Karpas-422 (cell line): ENCODE measurements at places on chromosomes 6 and 20. TPM values are rescaled to one million over a fixed set of nuclear protein-coding genes. Genes with fewer than 3 reads are reported as not detected.
A peak's percentile ranks its signal among the peaks of the same experiment; 100 is the strongest.

The CCN2 gene
- total RNA-seq = not detected in 2 replicates

The RAD21L1 gene
- not detected in 2 replicates for total RNA-seq

The IL20RA gene
- not detected in 2 replicates for total RNA-seq

The VAPB gene
- total RNA-seq = 11.1 and 12.8 TPM in 2 replicates

The HLA-G gene
- total RNA-seq = not detected in 2 replicates

The PPP1R3G gene
- not detected in 2 replicates for total RNA-seq

The SYCP2 gene
- 1.1 and 6.6 TPM in 2 replicates for total RNA-seq

The RIMS4 gene
- total RNA-seq = not detected in 2 replicates

GRCh38 chr6:138404666-138405337 is 779 bp downstream of the HEBP2 start:
- peak overlapping the region; percentile 83 for H3K4me3 ChIP-seq
- H3K27ac ChIP-seq = peak overlapping the region; percentile 13
- peak; percentile 70 for DNase-seq
- H3K36me3 ChIP-seq = peaks cover 29% of the 10 kb centered on the region

DNA sequence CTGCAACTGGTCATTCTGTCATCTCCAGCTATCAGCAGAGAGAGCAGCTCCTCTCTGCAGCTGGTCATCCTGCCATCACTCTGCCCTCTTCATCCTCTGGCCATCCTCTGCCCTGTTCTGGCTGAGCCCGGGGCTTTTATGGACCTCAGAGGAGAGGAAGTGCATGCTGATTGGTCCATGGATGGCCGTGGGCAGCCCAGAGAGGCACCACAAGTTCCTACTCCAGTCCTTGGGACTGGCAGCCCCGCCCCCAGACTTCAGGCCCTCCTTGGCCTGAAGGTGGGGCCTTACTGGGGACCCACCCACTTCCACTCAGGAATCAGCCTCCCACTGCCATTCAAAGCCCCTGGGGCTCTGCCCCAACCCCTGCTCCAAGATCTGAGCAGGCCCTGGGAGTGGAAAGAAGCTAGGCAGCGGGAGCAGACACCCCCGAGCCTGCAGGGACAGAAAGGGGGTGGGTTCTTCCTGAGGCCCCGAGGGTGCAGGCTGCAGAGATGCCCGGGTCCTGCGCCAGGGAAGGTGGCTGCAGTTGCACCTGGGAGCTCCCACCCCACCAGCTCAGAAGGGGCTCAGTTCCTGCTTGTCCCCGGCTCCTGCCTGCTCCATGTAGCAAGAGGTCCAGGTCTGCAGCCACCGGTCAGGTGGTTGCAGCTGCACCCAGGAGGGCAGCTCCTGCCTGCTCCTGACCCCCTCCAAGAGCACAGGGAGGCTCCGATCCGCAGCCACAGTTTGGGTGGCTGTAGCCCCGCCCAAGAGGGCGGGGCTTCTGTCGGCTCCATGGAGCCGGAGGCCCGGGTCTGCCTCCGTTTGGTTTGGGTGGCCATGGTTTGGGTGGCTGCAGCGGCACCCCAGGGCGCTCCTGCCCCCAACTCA is 34.1 kb upstream of the HMGA1 start:
- no peaks in the 10 kb centered on the region for H3K27me3 ChIP-seq
- no peak overlapping the region for H3K27ac ChIP-seq
- H3K4me3 ChIP-seq = no peak overlapping the region
- H3K4me1 ChIP-seq = peaks cover 7% of the 10 kb centered on the region
- H3K36me3 ChIP-seq = no peaks in the 10 kb centered on the region

- H3K27me3 ChIP-seq = no peaks in the 10 kb centered on the region
- H3K27ac ChIP-seq = no peak overlapping the region
- H3K4me3 ChIP-seq = no peak overlapping the region
- peaks cover 3% of the 10 kb centered on the region; the same call in 1 of the 2 replicates for H3K36me3 ChIP-seq
Observed at GRCh38 chr20:25382704-25383370, 7.8 kb downstream of the ABHD12 start.

GRCh38 chr6:167350275-167350696 is 25.4 kb downstream of the TTLL2 start:
- peak overlapping the region; percentile 27; the same call in 1 of the 2 replicates for H3K4me3 ChIP-seq
- no peak for DNase-seq
- H3K27me3 ChIP-seq = 0 out of 2 replicates have a peak, but pooled peaks cover 4% of the 10 kb centered on the region
- H3K4me1 ChIP-seq = peaks cover 9% of the 10 kb centered on the region

GRCh38 chr20:1937316-1937976 is 42.2 kb downstream of the SIRPA start:
- H3K4me1 ChIP-seq = no peaks in the 10 kb centered on the region
- no peaks in the 10 kb centered on the region for H3K36me3 ChIP-seq
- no peaks in the 10 kb centered on the region for H3K27me3 ChIP-seq
- DNase-seq = no peak

GRCh38 chr20:44030394-44030793 is 115.7 kb downstream of the TOX2 start:
- H3K27ac ChIP-seq = peak overlapping the region; percentile 94
- peaks cover 16% of the 10 kb centered on the region; the same call in 1 of the 2 replicates for H3K36me3 ChIP-seq
- H3K4me1 ChIP-seq = peaks cover 97% of the 10 kb centered on the region

- H3K4me3 ChIP-seq = no peak overlapping the region
- peaks cover 30% of the 10 kb centered on the region for H3K4me1 ChIP-seq
- H3K27ac ChIP-seq = no peak overlapping the region
- H3K36me3 ChIP-seq = no peaks in the 10 kb centered on the region
- DNase-seq = no peak
Observed at GRCh38 chr6:30216096-30216495, 2.9 kb upstream of the TRIM26 start.

DNA sequence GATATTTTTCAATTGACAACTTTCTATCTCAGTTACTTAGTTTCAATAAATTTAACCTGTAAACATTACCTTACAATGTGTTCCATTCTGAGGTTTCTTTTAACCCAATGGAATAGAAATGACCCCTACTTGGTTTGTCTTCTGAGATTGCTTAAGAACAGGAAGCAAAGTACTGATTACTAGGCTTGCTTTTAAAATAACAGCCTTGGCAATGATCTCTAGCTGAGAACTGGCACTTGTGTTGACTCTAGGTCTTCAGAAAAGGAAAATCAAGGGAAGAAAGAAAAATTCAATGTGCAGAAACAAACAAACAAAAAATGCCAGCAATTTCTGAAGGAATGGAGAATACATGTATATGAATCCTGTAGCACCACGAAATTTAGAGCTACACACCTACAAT is 66.1 kb downstream of the SYNE1 start:
- DNase-seq = no peak
- no peak overlapping the region for H3K4me3 ChIP-seq
- peaks cover 20% of the 10 kb centered on the region for H3K4me1 ChIP-seq
- no peaks in the 10 kb centered on the region for H3K27me3 ChIP-seq
- H3K27ac ChIP-seq = no peak overlapping the region

- no peaks in the 10 kb centered on the region for H3K27me3 ChIP-seq
- H3K36me3 ChIP-seq = peaks cover 7% of the 10 kb centered on the region; the same call in 1 of the 2 replicates
- peaks cover 85% of the 10 kb centered on the region for H3K4me1 ChIP-seq
- no peak for DNase-seq
- H3K4me3 ChIP-seq = no peak overlapping the region
Observed at GRCh38 chr6:111845441-111845871, 27.8 kb downstream of the FYN start.

DNA sequence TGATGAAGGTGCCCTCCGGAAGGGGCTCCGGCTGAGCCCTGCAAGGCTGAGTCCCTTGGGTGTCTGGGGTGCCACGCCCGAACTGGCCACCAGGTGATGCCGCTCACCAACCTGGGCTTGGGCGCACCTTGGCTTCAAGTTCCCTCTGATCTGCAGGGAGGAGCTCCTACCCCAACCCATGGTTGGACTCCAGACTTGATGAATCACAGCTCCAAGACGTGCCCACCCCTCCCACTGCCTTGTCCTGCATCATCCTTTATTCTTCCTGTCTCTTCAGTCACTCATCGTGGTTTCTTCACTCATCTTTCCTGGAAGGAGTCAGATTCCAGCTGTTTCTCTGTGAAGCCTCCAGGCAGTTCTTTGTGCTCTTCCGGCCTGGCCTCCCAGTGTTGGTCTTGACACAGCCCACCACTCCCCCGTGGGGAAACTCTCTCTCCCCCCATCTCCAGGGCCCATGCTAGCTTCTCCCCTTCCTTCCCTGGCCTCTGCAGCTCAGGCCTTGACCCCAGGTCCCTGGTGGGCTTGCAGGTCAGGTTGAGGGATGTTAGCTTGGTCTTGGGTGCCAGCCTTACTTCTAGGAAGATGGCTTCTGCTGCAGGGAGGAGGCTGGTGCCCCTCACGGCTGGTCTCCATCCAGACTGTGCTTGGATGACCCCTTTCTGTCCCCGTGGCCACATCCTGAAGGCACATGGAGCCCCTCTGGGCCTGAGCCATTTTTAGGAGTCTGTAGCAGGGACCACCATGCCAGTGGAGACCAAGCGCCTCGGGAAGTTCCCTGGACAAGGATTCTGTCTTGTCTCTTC is 2.6 kb upstream of the ZBP1 start:
- peaks cover 3% of the 10 kb centered on the region; the same call in 1 of the 2 replicates for H3K27me3 ChIP-seq
- H3K36me3 ChIP-seq = no peaks in the 10 kb centered on the region
- H3K4me1 ChIP-seq = peaks cover 47% of the 10 kb centered on the region
- no peak overlapping the region for H3K4me3 ChIP-seq
- no peak overlapping the region for H3K27ac ChIP-seq

DNA sequence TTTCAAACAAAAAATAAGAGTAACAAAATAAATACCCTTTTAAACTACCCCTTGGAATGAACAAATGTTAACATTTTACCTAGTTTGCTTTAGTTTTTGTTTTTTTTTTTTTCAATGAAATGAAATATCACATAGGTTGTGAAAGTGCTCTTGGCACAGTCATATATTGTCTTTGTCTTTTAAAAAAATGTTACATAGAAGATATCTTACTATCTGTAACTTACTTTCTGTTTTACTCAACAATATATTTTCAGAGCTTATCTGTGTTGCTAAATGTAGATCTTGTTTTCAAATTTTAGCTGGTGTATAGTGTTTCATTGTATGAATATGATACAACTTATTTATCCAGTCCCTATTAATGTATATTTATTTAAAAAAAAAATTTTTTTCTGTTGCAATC is 8.6 kb downstream of the CEP57L1 start:
- no peak for DNase-seq
- no peaks in the 10 kb centered on the region for H3K27me3 ChIP-seq
- no peaks in the 10 kb centered on the region for H3K36me3 ChIP-seq
- no peak overlapping the region for H3K27ac ChIP-seq

GRCh38 chr6:149140137-149140909 is 177.2 kb upstream of the TAB2 start:
- DNase-seq = no peak
- no peaks in the 10 kb centered on the region for H3K27me3 ChIP-seq
- H3K4me3 ChIP-seq = no peak overlapping the region
- no peak overlapping the region for H3K27ac ChIP-seq

- no peaks in the 10 kb centered on the region for H3K36me3 ChIP-seq
- H3K4me1 ChIP-seq = peaks cover 44% of the 10 kb centered on the region
- DNase-seq = no peak
- H3K4me3 ChIP-seq = no peak overlapping the region
- no peak overlapping the region for H3K27ac ChIP-seq
Observed at GRCh38 chr20:41308290-41308711, 9.2 kb downstream of the ZHX3 start.

DNA sequence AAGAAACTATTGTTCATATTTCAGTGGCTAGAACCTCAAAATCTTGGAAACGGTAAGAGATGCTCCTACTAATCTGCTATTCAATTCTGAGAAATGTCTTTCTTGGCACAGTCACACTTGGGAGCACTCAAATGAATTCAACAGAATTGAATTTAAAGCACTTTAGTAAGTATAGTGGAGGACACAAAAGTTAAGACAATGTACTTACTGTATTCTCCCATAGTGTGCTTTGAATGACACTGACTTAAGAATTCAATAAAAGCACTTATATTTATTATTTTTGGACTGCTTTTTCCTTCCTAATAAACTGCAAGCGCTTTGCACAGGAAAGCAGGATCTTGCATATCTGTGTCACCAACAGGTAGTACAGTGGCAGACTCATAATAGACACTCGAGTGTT is 156.1 kb upstream of the RIMS1 start:
- no peaks in the 10 kb centered on the region for H3K36me3 ChIP-seq
- no peaks in the 10 kb centered on the region for H3K27me3 ChIP-seq
- no peak overlapping the region for H3K27ac ChIP-seq
- H3K4me3 ChIP-seq = no peak overlapping the region
- H3K4me1 ChIP-seq = peaks cover 13% of the 10 kb centered on the region

DNA sequence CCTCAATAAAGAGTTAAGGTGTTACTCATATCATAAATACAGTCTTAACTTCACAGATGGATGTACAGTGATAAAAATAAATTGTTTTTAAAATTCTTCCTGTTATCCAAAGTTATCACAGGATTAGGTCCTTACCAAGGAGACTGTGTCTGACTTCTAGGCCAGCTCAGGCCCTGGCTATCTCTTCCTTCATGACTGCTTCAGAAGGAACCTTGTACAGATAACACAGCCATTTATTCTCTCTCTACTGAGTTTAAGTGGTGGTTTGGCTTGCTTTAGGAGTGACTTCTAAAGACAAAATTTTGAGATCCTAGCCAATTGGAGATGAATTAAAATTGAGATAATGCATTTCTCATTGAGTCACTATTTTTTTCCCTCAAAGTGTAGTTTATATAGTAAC is 40.8 kb upstream of the RNF182 start:
- DNase-seq = peak; percentile 23
- no peak overlapping the region for H3K4me3 ChIP-seq
- H3K36me3 ChIP-seq = no peaks in the 10 kb centered on the region
- H3K27me3 ChIP-seq = no peaks in the 10 kb centered on the region
- no peaks in the 10 kb centered on the region for H3K4me1 ChIP-seq

GRCh38 chr6:134636186-134636799 is 313.6 kb downstream of the ALDH8A1 start:
- no peak overlapping the region for H3K4me3 ChIP-seq
- no peaks in the 10 kb centered on the region for H3K27me3 ChIP-seq
- no peak for DNase-seq

DNA sequence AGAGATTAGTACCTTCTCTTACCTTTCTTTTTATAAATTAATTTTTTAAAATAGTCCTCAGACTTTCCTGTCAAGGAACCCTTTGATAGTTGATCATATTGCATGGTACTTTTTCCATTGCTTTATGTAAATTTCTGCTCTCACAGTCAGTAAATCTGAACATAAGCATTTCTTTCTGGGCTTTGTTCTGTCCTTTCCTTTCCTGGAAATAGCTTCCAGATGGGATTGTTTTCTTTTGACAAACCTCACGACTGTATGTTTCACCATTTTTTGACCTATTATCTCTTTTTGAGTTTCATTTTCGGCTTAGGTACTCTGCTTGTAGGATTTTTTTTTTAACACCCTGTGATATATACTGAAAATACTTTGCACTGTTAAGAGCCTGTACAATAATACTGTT is 32.6 kb downstream of the UTRN start:
- no peaks in the 10 kb centered on the region for H3K27me3 ChIP-seq
- no peak for DNase-seq
- no peak overlapping the region for H3K4me3 ChIP-seq
- no peak overlapping the region for H3K27ac ChIP-seq

- H3K27me3 ChIP-seq = no peaks in the 10 kb centered on the region
- H3K36me3 ChIP-seq = peaks cover 44% of the 10 kb centered on the region; the same call in 1 of the 2 replicates
- H3K4me1 ChIP-seq = peaks cover 2% of the 10 kb centered on the region; the same call in 1 of the 2 replicates
- no peak overlapping the region for H3K27ac ChIP-seq
- H3K4me3 ChIP-seq = no peak overlapping the region
Observed at GRCh38 chr6:147222160-147222838, 18.1 kb downstream of the STXBP5 start.
